Stimulated activated naive CD4-positive, alpha-beta T cell (primary cell): ENCODE measurements at places on chromosomes 16 and 17.

GRCh38 chr16:67184453-67184994 lies 761 bp upstream of the MATCAP1 start:
- peak; percentile 49 for DNase-seq

DNA sequence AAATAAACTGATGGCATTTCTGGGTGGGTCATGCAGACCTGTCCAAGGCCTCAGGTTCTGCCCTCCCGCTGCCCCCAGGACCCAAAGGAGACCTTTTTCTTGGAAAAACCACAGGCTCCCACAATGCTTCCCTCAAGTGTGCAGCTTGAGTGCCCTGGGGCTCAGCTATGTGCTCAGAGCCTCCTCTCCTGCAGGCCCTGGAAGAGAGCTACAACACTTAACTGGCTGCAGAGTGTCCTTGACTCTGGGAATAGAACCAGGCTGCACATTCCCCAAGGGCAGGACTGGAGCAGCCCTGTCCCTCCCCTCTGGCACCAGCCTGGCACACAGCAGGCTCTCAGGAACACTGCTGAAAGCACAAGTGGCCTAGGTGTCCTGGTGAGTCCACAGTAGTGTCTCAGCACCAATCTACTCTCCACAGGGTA lies 4.8 kb upstream of the SREBF1 start:
- DNase-seq = no peak

- peak; percentile 39 for DNase-seq
These were observed 68.2 kb downstream of the MYO18A start for GRCh38 chr17:29111816-29112499.

GRCh38 chr16:15874745-15875314 lies 13.6 kb downstream of the CEP20 start:
- DNase-seq = no peak

- no peak for DNase-seq
These were observed 14.0 kb downstream of the ADGRG1 start for GRCh38 chr16:57642160-57643135.

DNA sequence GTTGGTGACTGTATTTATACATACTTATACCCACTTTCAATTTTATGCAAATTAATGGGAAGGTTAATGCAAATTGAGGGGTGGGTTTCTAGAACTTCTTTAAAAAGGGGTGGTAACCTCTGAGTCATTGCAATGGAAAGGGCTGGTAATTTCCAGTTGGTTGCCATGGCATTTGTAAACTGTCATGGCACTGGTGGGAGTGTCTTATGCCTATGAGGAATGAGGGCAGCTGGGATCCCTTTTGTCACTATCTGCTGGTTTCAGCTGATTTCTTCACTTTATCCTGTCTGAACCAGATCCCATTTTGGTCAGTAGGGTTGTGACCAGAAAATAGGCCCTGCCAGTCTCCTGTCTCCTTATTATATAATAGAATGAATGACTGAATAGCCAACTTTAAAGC lies 1006.7 kb upstream of the GOT2 start:
- no peak for DNase-seq

- no peak for DNase-seq
These were observed 7.6 kb upstream of the SLC47A2 start for GRCh38 chr17:19723964-19724363.
